NCI-H1417 treated with DMSO at 0.1 percent for 48 hours (cell line): ENCODE measurements at places on chromosomes 6 and 20.

- DNase-seq: no peak
These were observed 38.6 kb downstream of the GHRH start for GRCh38 chr20:37223053-37223452.

- no peak for DNase-seq
These were observed 996 bp upstream of the PRDM1 start for GRCh38 chr6:106084989-106085691.

DNA sequence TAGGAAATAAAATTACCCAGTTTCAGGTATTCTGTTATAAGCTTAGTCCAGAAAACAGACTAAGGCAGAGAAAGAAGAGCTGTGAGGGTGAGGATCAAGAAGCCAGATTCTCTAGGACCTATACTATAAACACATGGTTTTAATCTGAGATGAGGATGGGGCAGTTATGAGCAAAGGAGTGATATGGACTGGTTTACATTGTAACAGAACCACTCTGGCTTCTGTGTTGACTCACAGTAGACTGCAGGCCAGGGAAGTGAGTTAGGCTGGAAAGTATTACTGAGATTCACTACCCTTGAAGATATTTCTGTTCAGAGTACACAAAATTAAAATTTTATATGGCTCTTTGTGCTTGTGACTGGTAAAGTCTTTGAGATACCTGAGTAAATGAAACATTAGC is 3.2 kb upstream of the RWDD1 start:
- no peak for DNase-seq

GRCh38 chr20:4018023-4018748 is 2.8 kb upstream of the RNF24 start:
- no peak for DNase-seq

DNA sequence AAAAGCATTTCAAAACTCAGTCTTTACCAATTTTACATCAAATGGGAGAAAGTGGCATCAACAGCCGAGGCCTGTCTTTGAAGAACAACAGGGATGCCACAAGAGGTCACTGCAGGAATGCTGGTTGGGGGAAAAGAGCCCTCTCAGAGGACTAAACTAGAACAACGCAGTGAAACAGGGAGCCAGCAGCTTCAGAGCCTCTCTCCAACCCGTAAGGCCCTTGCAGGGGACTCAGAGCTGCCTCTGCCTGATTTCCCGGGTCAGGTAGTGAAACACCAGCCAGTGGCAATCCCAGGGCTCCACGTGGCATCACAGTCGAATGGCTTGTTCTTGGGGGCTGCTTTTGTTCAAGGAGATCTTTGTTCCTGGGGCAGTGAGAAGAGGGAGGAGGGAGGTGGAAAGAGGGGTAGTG is 55.0 kb upstream of the KCNK16 start:
- DNase-seq: no peak
